ENCODE measurements at places on chromosomes 6 and 20.

DNA sequence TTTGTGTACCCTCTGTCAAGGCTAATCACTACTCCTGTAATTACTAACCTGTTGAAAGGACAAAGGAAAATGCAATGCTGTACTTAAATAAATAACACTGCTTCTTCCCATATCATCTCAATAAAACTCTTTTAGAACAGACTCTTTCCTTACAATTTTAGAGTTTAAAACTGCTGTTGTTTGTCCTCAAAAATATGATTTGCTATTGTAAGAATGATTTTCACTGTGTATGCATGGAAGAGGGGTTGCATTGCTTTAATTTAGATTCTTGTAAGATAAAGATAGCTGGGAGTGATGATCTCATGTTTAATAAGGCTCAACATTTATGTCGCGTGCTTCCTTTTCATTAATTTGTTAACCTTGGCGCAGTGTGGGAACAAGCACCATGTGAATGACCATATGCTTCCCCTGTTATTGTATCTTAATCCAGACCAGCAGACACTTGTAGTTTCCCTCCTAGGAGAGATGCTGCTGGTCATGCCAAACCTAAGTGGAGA is 89.8 kb upstream of the ATXN1 start:
- no peak for DNase-seq

GRCh38 chr20:17557675-17558006 is 12.2 kb upstream of the DSTN start:
- no peak for DNase-seq

DNA sequence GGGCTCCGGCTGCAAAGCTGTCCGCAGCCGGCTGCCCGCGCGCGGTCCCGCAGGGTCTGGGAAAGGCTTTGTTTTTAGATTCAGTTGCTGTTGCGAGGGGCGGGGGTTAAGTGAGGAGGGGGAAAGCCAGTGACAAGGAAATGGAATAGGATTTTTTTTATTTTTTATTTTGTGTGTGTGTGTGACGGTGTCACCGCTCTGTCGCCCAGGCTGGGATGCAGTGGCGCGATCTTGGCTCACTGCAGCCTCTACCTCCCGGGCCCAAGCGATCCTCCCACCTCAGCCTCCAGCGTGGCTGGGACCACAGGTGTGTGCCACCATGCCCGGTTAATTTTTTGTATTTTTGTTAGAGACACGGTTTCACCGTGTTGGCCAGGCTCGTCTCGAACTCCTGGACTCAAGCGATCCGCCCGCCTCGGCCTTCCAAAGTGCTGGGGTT is 615 bp upstream of the UBE2J1 start:
- no peak for DNase-seq

- DNase-seq: no peak
These were observed 145.4 kb upstream of the CNR1 start for GRCh38 chr6:88311561-88311960.

GRCh38 chr6:115613488-115613887 is 447.2 kb downstream of the FRK start:
- no peak for DNase-seq

- DNase-seq: no peak
These were observed 10.0 kb upstream of the PRR18 start for GRCh38 chr6:166318227-166318626.

DNA sequence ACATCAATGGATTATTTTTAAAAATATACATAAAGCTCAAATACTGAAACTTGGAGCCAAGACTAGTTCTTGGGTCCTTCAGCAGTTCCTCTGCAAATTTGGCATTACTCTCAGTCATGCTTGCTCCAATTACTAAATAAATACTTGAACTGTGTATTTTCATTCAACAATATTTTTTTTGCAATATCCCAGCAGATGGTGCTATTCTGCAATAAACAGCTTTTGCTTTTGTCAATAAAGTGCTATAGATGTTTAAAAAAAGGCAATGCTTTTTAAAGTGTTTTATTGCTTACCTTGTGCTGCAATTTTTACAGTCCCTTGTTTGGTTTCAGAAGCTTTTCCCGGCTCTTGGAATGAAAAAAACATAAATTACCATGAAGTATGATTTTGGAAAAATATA is 243.4 kb downstream of the TRDN start:
- peak; percentile 35 for DNase-seq

- no peak for DNase-seq
These were observed 683.6 kb downstream of the KIF16B start for GRCh38 chr20:15889514-15890256.

DNA sequence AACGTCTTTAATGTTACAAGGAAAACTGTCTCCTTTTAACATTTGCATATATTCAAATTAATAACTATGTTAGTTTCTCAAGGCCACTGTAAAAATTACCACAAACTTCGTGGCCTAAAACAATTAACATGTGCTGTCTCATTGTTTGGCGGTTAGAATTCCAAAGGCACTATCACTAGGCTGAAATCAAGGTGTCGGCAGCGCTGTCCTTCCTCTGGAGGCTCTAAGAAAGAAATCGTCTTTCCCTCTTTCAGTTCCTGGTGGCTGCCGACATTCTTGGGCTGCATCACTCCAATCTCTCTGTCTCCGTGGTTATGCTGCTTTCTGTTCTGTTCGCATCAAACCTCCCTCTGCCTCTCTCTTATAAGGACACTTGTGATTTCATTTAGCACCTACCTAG is 4.2 kb downstream of the TPD52L1 start:
- DNase-seq: no peak

- DNase-seq: no peak
These were observed 35.1 kb downstream of the TIAM2 start for GRCh38 chr6:155030148-155030720.

DNA sequence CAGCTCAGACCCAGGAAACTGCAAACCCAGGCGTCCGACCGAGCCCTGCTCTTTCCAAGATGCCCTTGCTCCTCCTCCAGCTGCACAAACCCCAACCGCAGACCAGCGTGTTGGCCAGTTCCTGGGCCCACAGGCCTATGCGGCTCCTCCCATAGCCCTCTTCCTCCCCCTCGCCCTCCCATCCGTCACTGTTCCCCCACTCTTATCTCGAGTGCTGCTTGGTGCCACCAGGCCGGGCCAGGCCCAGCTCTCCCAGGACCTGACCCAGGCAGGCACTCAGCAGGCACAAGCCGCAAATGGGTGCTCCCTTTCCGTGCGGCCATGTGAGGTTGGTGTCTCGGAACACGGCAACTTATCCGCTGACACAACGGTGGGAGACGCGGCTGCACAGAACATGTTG is 28.6 kb downstream of the ADRM1 start:
- no peak for DNase-seq

- DNase-seq: no peak
These were observed 76.9 kb upstream of the TSHZ2 start for GRCh38 chr20:52895235-52895634.

- DNase-seq: no peak
These were observed 2.5 kb downstream of the UNC93A start for GRCh38 chr6:167293590-167294091.

Data from hematopoietic multipotent progenitor cell treated with erythropoietin and hydrocortisone succinate and interleukin-3 and kit ligand, for 6 days (in vitro differentiated cells).